ENCODE measurements at places on chromosomes 4 and X. TPM values are rescaled to one million over a fixed set of nuclear protein-coding genes. Genes with fewer than 3 reads are reported as not detected.

- no peak for DNase-seq
Measured at GRCh38 chrX:13761606-13762414, 27.3 kb downstream of the OFD1 start.

DNA sequence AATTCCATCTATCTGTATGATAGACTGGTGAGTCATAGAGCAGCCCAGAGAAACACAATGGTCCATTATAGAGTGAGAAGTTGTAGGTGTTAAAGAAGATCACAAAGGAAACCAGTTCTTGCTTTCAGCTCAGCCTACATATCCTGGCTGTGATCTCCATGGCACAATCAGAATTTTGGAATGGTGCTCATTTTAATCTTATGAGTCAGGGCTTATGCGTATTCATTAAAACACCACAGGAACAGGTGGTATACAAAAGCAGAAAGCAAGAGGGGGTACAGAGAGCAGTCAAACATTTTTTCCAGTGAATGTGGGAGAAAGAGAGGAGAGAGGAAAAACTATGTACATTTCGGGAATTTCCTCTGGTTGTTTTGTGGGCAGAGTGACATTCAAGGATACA, 126.9 kb downstream of the MFAP3L start:
- peak; percentile 21 for DNase-seq

DNA sequence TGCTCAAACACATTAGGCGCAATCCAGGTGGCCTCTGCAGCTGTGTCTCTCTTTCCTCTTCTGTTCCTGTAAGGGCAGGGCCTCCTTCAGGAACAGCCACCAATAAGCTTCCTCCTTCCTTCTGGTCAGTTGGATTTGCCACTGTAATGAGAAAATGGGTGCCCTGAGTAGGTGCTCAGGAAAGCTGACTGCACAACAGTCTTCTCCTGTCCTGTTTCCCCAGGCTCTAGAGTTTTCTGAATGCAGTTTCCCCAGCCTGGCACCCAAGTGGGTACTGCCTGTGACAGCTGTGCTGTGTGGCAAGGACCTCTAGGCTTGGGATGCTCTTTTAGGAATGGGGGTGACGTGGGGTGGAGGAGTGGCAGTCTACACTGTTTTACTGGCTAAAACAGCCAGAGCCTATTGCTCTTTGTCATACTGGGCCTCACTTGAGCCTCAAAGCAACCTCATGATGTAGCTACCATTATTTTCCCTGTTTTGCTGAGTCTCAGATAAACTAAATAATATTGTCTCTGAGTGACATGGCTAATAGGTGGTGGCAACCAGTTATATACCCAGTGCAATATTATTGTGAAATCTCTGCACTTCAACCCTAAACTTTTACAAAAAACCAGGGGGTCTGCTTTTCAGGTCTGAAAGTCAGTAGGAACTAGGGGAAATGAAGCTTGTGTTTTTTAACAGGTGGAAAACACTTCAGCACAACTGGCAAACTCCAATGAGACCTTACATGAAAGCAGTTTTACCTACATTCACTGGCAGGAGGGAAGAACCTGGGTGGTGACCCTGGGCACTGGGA, 1.2 kb downstream of the CXCL2 start:
- DNase-seq, result no peak

Gene SSX2
- not detected for total RNA-seq

Gene ZFYVE28
- 0.97 TPM for total RNA-seq

Gene BBS7
- 12.7 TPM for total RNA-seq

Gene TAF7L
- total RNA-seq, result 0.17 TPM

DNA sequence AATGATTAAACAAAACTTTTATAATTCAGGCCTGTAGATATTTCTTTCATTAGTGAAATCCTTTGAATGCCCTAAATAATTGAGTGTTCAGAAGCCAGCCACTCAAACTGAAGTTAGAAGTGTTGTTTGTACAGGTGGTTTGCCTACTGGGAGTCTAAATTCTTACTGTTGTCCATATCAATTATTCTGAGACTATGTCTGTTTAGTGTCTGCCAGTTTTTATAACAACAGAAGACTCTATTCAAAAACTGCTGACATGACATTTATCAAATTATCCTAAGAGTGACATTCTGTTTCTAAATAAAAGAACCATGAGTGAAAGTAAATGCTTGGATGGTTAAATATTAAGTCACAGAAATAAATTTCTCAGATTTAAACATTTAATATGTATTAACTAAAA, 375.1 kb downstream of the FAT4 start:
- DNase-seq, result no peak

DNA sequence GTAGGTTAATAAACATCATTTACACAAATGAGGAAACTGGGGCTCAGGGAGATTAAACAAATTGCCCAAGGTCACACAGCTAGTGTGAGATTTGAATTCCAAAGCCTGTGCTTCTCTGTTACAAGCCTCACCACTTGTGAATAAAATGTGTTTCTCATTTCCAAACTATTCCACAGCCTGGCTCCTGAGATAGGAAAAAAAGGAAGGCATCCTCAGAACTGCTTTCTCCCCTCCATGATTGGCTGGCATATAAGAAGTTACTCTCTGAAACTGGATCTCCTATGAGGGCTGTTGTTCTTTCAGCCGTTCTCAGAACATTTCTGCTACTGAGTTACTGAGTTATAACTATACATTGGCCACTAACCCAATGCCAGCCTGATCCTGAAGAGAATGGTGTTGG, 237.9 kb downstream of the MAML3 start:
- DNase-seq, result no peak

Measured in Daoy (cell line).